CD4-positive, alpha-beta T cell treated with Interferon gamma for 1 hour (primary cell): ENCODE measurements at places on chromosomes 7 and 10.

GRCh38 chr7:2105917-2106316 lies 126.8 kb downstream of the MAD1L1 start:
- no peak for DNase-seq

DNA sequence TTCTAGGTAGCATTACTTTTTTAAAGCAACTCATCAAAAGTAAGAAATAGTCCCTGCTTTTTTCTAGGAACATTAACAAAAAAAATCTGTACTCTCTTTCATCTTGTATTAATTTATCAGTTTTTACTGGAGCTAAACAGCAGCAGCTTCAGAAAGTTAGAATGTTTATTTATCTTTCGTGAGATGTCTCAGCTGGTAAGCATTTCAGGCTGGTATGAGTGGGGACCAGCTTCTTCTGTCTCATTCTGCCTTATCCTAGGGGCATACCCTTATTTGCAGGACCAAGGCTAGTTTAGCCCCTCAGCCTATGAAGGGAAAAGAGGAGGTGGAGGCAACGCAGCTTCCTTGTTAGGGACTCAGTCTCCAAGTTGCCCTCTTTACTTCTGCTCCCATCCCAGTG lies 35.1 kb downstream of the LANCL2 start:
- no peak for DNase-seq

DNA sequence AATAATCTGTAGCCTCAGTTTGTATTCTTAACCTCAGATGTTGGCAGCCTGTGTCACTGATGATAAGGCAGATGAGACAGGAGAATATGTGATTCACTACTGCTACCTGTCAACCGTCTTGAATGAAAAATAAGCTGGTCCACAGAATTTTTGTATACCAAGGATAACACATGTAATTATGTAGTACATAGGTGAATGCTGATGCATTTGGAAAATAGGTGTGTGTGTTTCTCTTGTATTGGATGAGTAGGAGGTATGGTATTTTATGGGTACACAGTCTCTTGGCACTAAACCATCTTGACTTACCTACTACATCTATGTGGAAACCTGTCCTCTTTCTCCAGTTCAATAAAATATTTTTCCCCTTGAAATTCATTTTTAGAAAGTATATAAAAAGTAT lies 20.7 kb upstream of the ZRANB1 start:
- DNase-seq = no peak

DNA sequence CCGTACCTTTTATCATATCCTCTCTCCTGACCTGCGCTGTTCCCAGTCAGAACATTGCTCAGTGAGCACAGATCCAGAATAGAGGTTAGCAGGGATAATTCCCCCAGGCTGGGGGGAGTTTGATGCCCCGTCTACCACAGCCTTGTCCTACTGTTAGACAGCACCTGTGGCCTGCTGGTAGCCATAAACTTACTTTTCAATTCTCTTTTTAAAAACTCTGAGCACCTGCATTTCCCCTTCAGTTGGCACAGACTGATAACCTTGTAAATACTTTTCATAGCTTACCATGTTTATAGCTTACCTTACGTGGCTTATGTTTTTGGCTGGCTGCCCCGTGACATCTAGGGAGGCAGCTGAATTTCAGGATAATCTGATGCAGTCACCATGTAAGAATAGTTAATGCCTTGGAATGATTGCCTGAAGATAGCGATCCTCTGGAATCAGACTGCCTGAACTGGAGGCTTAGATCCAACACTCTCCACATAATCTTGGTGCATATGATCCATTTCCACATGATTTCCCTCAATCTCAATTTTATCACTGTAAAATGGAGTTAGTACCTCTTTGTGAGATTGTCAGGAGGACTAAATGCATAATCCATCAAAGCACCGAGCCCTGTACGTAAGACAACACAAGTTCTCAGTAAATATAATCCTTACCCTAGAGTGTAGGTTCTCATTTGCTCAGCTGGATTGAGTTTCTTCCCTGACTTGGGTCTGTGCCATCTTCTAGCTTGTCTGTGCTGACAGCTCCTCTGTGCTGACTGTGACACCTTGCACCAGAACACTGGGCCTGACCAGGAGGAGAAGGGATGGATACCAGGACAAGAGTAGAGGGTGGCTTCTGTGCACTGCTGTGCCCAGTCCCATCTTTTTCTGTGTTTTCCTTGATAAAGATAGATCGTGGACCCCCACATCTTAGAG lies 111.7 kb upstream of the GJD4 start:
- no peak for DNase-seq
